ENCODE measurements at places on chromosomes 5 and 9.

DNA sequence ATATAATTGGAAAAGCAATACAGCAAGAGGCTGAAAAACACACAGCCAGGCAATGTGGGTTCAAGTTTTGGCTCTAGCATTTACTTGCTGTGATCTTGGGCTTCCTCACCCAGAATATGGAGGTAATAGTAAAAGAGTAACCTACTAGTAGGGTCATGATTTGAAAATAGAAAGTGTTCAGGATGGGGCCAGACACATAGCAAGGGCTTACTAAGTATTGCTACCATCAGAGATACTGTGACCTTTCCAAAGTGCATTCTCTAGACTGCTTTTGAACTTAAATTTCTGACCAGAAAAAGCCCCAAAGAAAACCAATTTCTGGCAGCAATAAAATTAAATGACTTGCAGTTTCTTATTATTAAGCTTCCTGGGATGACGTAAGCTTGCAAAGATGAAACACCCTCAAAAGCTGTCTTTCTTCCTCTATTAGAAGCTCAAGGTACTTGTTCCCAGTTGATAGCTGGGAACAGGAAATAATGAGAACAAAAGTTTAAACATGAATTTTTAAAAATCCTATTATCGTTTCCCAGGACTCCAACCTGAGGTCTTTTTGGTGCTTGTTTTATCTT, 20.3 kb downstream of the SLC45A2 start:
- no peak for DNase-seq

- DNase-seq = no peak
Measured at GRCh38 chr5:145489516-145489915, 345.6 kb downstream of the PRELID2 start.

DNA sequence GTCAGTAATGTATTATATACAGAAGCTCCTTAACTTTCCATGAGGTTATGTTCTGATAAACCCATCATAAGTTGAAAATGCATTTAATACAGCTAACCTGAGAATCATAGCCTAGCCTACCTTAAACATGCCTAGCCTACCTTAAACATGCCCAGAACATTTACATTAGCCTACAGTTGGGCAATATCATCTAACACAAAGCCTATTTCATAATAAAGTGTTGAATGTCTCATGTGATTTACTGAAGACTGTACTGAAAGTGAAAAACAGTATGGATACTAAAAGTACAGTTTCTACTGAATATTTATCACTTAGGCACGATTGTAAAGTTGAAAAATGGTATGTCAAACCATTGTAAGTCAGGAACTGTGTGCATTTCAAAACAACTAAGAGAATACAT, 1.6 kb downstream of the GM2A start:
- no peak for DNase-seq

GRCh38 chr9:82034956-82035731, 46.6 kb downstream of the SPATA31D1 start:
- DNase-seq = no peak

DNA sequence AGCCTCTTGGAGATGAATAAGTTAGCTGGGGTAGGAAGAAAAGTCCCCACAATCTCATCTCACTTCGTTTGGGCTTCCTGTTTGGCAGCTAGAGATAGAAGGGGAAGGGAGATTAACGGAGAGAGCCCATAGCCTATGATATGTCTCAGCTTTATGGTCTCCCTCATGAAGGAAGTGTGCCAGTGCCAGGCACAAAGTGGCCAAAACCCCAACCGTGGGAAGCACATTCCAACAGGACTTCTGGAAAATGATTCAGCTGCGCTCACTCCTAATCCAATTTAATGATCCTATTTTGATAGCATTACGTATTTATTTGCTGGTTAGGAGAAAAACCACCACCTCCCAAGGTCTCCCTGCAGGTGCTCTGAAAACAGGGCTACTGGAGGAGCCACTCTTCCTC, 303.1 kb upstream of the CLINT1 start:
- no peak for DNase-seq

GRCh38 chr5:107769519-107769918, 98.8 kb upstream of the EFNA5 start:
- no peak for DNase-seq

DNA sequence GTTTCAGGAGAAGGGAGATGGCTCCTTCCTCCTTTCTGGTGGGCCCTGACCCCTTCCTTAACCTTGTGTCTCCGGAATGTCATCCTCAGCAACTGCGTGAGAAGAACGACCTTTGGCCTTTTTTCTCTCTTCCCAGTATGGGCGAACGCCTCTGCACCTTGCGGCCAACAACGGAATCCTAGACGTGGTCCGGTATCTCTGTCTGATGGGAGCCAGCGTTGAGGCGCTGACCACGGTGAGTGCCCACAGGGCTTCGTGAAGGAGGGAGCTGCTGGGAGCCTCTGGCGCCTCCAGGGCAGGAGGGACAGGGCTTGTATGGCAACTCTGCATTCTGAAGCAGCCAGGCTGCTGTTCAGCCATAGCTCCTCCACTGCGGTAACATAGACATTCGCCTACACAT, 68.0 kb upstream of the CTSL start:
- DNase-seq = no peak

DNA sequence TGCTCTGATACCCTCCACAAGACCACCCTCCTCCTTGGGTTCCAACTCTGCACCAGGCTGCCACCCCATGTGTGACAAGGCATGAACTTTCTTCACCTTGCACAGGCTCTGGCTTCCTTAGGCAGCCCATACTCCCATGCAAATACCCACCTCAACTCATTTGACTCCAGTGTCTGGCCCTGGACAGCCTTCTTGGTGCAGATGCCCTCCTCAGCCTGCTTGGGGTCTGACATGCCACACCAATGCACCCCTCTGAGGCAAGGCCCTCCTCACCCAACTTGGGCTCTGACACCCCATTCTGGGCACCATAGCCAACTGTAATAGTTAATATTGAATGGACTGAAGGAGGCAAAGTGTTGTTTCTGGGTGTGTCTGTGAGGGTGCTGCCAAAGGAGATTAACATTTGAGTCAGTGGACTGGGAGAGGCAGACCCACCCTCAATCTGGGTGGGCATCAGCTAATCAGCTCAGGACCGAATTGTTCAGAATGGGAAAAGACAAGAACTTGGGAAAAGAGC, 115.0 kb upstream of the EPB41L4A start:
- no peak for DNase-seq

- DNase-seq = no peak
Measured at GRCh38 chr5:9056046-9056445, 489.8 kb downstream of the SEMA5A start.

- no peak for DNase-seq
Measured at GRCh38 chr5:83099001-83099400, 21.7 kb downstream of the XRCC4 start.

DNA sequence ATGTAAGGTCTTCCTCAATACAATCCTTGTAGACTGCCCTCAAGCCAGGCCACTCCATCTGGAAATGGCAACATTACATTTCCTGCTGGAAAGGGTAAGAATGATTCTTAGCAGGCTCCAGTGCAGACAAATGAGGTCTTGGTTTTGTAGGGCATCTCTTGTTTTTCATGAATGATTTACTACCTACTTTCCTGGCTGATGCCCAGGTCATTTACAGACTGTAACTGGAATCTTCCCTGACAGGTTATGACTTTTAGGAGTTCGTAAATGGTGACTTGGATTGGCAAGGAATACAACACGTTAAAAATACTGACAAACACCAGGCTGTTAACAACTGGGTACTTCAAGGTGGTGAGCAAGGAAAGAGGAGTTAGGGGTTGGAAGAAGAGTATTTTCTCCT, 510.5 kb upstream of the TNC start:
- DNase-seq = no peak

Data from bone marrow (tissue), 2 donors.